ENCODE measurements at places on chromosomes 12 and 14.

DNA sequence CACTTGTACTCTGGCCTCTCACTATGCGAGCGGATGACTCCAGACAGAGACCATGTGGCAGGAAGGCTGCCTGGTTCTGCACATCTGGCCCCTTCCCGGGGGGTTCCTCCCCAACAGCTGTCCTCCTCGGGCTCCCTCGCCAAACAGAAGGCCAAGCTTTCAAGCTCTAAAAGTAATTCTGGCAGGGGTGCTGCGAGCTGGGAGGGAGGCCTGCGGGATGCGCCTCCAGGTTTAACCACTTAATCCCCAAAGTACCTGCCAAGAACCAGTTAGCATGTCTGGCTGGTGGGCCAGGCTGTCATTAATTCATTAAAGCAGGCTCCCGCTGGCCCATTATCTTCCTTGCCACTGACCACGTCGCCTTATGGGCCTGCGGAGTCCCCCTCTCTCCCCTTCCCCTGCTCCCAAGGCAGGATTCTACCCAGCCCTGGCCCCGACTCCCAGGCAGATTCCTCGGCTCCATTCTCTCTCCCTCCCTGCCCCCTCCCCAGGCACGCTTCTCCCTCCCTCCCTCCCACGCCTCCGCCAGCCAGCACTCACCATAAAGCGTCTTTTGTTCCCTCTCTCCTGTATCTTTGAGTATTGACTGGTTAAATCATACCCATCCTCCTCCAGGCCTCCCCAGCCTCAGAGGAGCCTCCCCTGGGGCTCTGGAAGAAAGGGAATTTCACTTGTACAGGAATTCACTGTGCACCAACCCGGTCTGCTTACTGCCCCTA, 4.9 kb downstream of the HRK start:
- DNase-seq = no peak

- DNase-seq = no peak
Observed at GRCh38 chr12:3155702-3156370, 78.7 kb downstream of the TSPAN9 start.

- DNase-seq = peak; percentile 50
Observed at GRCh38 chr12:106144847-106145246, 6.1 kb upstream of the NUAK1 start.

DNA sequence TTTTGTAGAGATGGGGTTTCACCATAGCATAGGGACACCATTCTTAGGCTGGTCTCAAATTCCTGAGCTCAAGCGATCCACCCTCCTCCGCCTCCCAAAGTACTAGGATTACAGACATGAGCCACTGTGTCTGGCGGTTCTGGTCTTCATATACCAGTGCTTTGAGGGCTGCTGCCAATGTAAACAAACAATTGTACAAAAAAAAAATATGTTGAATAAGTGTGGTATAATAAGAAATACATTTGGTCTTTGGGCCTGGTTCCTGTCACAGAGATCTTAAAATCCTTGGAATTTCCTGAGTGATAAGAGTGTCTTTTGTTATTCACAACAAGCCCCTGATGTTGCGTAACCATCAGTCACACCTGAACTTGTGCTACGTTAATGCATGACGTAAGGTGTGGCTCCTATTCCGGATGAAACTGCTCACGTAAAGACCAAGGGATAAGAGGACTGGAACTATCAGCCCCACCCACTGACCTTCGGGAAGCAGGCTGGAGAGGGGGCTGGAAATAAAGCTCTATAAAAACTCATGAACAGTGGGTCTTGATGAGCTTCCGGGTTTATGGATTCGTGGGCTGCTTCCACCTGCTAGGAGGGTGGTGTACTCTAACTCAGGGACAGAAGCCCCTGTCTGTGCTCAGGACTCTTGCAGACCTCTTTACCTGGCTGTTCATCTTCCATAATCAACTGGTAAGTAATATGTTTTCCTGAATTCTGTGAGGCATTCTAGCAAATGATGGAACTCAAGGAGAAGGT, 16.5 kb upstream of the RIMKLB start:
- peak; percentile 30 for DNase-seq

DNA sequence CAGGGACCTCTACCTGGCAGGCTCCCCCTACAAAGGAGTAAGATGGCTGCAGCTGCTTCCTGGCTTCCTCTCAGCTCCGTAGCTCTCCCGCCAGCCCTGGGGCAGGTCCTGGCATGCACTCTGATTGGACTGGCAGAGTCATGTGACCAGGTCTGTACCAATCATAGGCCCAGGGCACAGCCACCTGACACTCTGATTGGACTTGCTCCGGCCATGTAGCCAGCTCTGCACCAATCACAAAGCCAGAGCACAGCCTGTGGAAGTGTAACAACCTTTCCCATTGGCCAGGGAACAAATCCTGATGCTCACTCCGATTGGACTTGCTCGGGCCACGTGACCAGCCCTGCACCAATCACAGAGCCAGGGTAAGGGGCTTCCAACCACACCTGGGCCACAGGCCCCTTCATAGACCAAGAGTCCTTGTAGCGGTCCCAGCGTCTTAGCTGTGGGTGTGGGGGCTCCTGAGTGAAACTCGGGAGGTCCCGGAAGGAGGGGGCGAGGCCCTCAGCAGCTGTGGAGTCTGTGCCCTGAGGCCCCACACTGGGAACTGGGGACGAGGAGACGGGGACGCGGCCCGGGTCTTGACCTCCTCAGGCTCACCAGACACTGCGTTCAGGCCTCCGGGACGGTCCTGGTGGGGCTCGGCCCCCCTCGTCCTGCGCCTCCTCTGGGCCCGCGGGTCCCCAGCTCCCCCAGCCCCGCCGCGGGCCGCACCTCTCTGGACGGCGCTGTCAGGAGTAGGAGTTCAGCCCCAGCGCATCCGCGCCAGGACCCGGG, 210.6 kb downstream of the ADGRD1 start:
- peak; percentile 30 for DNase-seq

DNA sequence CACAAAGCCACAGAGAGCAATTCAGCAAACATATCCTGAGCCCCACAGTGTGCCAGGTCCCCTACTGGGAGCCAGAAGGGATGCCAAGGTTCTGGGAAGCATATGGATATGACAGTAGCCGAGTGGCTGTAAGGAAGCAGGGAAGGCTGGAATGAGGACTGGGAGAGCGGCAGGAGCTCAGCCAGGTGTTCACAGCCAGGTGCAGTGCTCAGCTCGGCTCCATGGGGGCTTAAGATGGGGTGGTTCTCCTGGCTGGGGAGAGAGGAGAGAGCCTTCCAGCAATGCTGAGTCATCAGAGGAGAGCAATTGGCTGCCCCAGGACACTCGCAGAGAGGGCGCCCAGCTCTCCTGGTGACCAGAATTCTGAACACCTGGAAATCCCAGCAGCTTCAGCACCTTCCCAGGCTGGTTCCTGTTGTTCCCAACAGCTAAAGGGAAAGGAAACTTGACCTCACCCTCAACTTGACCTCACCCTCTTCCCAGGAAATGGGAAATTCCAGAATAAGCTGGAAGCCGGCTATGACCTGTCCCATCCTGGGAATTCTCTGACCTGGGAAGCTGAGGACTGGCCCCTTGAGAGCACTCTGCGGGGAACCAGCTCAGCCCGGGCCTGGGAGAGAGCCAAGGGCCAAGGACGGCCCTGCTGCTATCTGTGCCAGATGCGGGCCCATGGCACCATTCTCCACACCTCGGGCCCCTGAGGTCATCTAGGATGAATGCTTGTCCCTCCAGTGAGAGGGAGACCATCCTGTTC, 34.6 kb downstream of the SLC6A12 start:
- DNase-seq = no peak

DNA sequence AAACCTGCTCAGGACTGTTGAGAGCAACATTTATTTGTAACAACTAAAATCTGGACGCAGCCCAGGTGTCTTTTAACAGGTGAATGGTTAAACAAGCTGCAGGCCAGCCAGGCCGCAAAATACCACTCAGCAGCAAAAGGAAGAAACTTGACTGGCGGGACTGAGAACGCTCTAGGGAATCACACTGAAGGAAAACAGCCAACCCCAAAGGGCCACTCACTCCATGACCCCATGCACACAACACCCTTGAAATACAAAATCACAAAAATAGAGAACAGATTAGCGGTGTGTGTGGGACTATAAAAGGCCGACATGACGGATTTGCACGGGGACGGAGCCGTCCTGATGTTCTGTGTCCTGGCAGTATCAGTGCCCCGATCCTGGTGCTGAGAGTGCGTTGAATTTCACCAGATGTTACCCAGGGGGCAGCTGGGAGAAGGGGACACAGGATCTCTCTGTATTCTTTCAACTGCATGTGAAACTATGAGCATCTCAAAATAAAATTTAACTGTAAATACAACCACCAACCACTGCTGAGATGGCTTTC, 23.0 kb downstream of the VPS37B start:
- no peak for DNase-seq

GRCh38 chr12:122989874-122990419, 9.5 kb downstream of the ARL6IP4 start:
- no peak for DNase-seq

DNA sequence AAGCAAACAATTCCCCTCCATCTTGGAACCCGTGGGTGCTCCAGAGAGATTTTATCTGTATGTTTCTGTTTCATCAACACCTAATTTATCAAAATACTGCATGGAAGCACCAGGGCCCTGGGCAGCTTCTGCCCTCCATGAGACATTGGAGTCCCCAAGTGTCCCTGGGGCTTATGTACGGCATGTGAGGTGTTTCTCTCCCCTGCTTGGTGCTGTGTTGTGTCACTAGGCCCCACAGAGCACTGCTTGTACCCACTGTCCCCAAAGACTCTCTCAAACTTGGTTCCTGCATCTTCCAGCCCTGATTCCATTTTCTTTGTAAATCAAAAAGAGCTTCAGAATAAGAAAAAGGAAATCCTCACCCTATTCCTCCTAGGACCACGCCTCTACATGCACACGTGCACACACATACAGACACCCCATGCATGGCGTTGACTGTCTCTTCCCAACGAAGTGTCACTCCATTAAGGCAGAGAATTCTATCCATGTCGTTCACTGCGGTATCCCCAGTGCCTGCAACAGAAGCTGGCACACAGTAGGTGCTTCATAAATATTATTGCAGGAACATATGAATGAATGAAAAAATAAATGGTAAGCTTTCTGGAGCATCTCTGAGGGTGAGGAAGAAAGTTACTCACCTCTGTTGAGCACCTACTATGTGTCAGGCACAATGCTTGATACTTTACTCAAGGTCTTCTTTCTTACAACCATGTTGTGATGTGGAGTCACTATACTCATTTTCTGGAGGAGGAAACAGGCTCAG, 191.6 kb downstream of the DICER1 start:
- no peak for DNase-seq

DNA sequence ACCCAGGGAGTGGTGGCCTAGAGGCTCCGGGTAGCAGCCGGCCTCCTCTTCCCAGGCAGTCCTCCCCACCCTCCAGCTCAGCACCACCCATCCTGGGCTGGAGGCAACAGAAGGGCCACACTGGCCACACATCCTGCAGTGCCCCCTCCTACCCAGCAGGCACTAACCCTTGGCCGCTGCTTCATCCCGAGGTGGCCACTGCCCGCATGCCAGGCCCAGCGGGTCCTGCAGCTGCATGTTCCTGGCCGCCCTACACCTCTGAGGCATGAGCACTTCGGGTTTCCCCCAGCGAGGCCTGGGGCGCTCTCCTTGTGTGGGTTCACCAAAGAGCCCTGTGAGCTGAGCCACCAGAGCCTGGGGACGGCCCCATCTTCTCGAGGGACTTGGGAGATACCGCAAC, 61.4 kb downstream of the CCNK start:
- DNase-seq = no peak

DNA sequence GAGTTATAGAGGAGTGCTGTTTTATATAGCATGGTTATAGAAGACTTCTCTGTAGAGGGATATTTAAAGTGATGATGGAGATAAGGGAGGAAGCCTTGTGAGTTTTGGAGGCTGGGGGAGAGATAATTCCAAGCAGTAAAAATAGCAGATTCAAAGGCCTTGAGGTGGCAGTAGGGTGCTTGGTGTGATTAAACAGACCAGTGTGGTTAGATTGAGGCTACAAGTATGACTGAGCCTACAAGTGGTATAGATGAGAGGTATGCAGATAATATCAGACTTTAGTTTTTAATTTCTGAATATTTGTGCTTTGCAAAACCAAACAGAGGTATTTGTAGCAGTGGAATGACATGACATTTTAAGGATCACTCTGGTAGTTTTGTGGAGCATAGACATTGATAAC, 20.3 kb downstream of the FANCM start:
- no peak for DNase-seq

DNA sequence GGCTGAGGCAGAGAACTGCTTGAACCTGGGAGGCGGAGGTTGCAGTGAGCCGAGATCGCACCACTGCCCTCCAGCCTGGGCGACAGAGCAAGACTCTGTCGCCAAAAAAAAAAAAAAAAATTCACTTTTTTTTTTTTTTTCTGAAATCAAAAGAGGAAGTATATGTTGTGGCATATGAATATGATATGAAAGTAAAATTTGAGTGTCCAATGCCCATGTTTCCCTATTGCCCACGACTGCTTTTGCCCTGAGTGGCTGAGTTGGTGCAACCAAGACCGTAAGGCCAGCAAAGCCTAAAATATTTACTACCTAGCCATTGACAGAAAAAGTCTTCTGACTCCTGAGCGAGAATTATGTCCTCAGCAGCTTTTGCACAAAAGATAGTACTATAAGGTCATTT, 101.7 kb upstream of the PARP11 start:
- no peak for DNase-seq

DNA sequence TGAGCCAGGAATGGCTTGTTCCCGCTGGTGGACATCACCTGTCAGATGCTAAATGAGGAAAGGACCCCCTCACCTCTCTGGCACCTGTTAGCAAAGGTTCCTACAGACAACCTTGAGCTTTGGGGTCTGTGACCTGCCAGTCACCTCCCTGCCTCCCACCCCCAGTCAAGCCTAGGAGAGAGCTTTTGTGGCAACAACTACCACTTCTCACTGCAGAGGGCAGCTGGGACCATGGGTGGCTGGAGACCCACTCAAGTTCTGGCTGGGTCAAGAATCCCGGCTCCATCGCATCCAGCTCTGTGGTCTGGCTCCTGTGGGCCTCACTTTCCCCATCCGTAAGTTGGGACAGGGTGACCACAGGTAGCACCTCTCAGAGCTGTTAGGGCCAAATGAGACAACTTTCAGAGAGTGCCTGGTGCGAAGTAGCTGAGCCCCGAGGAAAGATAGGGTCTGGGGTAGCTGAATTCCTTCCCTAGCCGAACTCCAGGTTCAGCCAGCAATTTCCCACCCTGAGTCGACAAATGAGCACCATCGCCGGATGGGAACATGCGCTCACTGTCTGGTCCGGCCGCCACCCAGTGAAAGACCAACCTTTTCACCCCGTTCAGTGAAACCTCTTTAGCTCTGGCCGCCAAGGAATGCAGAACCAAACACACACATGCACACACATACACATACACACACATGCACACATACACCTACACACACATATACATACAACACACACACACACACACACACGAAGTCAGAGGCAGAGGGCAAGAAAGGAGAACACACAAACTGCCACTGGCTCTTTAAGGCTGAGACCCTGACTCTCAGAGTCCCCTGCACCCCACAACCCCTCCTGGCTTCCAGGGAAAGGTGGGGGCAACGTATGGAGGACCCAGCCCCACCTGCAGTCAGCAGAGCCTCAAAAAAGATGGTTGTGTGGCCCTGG, 1.9 kb downstream of the TMEM119 start:
- no peak for DNase-seq

DNA sequence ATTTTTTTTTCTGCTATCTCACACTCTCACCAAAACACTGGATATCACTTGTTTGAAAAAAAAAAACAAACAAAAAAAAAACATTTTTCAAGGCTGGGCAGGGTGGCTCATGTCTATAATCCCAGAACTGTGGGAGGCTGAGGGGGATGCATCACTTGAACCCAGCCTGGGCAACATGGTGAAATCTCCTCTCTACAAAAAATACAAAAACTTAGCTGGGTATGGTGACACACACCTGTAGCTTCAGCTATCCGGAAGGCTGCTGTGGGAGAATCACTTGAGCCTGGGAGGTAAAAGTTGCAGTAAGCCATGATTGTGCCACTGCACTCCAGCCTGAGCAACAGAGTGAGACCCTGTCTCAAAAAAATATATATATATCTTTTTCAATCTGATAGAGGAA, 66.2 kb downstream of the EPS8 start:
- DNase-seq = no peak

Data from HT1080 (cell line).